Glutamatergic neuron (in vitro differentiated cells): ENCODE measurements at places on chromosomes 13 and 19. TPM values are rescaled to one million over a fixed set of nuclear protein-coding genes. Genes with fewer than 3 reads are reported as not detected.

DNA sequence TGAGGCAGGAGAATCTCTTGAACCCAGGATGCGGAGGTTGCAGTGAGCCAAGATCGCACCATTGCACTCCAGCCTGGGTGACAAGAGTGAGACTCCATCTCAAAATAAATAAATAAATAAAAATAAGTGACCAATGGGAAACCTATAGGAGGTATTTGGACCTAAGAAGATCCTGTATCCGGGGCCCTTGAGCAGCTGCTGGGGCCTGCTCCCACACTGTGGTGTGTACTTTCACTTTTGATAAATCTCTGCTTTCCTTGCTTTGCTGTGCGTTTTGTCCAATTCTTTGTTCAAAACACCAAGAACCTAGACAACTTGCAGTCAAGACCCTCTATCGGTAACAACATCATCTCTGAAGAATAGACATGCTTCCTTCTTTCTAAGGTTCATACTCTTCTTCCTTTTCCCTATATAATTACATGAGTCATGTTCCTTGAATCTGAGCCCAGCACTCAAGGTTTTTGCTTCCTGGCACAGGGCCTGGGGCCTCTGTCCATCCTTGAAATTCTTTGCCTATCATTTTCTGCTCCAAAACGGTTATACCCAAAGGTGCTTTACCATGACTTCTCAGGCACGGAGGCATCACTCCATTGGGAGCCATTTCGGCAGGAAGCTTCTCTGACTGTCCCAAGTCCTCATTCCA lies 14.2 kb upstream of the PNMA8C start:
- H3K4me3 ChIP-seq: no peak overlapping the region
- no peak for DNase-seq
- H3K27me3 ChIP-seq: no peaks in the 10 kb centered on the region

Gene MIR17HG
- 14.5 TPM for total RNA-seq

Gene RFPL4A
- total RNA-seq: not detected

Gene ONECUT3
- total RNA-seq: 15.4 TPM

Gene ZNF763
- total RNA-seq: 10.3 TPM

- no peak for DNase-seq
- H3K27me3 ChIP-seq: no peaks in the 10 kb centered on the region
- H3K4me3 ChIP-seq: no peak overlapping the region
Observed at GRCh38 chr19:7561325-7561724, 25.8 kb downstream of the PNPLA6 start.

DNA sequence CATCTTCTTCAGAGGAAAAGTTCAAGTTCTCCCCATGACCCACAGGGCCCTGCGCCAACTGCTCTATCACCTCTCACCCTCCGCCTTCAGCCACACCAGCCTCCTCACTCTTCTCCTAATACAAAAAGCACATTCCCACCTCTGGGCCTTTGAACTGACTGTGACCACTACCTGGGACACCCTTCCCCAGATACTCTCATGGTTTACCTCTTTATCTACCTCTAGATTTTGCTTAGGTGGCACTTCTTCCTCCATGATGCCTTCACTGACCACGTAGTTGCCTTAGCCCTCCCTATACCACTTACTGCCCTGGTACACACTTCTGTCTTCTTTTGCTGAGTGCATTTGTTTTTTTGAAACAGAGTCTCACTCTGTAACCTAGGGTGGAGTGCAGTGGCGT lies 3.9 kb upstream of the SYCE2 start:
- H3K27ac ChIP-seq: peak overlapping the region; percentile 18
- H3K27me3 ChIP-seq: peaks cover 3% of the 10 kb centered on the region
- no peak for DNase-seq
- H3K4me1 ChIP-seq: no peaks in the 10 kb centered on the region

Gene SLC27A5
- total RNA-seq: 7.4 TPM

Gene HCST
- total RNA-seq: not detected

GRCh38 chr19:44530777-44531176 lies 1.3 kb upstream of the CEACAM20 start:
- peaks cover 4% of the 10 kb centered on the region for H3K36me3 ChIP-seq
- no peak overlapping the region for H3K27ac ChIP-seq
- no peaks in the 10 kb centered on the region for H3K4me1 ChIP-seq
- no peak overlapping the region for H3K4me3 ChIP-seq

GRCh38 chr19:46413262-46414031 lies at the start of gene CCDC8:
Gene CCDC8, minus strand, starts transcription at chr19:46413564. Its CDS starts 754 bp downstream, at chr19:46412810.
- H3K4me3 ChIP-seq: peak within 1 kb of the TSS; percentile 83
- peaks cover 8% of the 10 kb centered on the region for H3K27me3 ChIP-seq
- peak; percentile 70 for DNase-seq
- no peaks in the 10 kb centered on the region for H3K36me3 ChIP-seq
- H3K27ac ChIP-seq: peak within 1 kb of the TSS; percentile 62
- H3K4me1 ChIP-seq: peaks cover 6% of the 10 kb centered on the region

DNA sequence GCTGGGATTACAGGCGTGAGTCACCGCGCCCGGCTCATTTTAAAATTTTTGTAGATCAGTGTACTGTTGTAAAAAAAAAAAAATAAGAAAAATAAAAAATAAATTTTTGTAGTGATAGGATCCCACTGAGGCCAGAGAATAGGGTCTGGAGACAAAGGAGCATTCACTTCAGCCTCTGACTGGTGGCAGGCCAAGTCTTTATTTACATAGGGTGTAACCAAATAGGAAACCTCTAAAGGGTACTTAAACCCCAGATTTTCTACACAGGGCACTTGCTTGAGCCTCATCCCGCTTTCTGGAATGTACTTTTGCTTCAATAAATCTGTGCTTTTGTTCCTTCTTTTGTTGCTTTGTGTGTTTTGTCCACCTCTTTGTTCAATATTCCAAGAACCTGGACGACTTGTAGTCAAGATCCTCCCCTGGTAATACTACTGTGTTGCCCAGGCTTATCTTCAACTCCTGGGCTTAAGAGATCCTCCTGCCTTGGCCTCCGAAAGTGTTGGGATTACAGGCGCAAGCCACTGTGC lies 2.1 kb upstream of the PDCD2L start:
- no peaks in the 10 kb centered on the region for H3K27me3 ChIP-seq
- H3K36me3 ChIP-seq: no peaks in the 10 kb centered on the region
- H3K27ac ChIP-seq: no peak overlapping the region
- DNase-seq: no peak
- H3K4me1 ChIP-seq: no peaks in the 10 kb centered on the region

Gene PLK5
- total RNA-seq: 0.69 TPM

Gene ZNF738
- total RNA-seq: 80.3 TPM

DNA sequence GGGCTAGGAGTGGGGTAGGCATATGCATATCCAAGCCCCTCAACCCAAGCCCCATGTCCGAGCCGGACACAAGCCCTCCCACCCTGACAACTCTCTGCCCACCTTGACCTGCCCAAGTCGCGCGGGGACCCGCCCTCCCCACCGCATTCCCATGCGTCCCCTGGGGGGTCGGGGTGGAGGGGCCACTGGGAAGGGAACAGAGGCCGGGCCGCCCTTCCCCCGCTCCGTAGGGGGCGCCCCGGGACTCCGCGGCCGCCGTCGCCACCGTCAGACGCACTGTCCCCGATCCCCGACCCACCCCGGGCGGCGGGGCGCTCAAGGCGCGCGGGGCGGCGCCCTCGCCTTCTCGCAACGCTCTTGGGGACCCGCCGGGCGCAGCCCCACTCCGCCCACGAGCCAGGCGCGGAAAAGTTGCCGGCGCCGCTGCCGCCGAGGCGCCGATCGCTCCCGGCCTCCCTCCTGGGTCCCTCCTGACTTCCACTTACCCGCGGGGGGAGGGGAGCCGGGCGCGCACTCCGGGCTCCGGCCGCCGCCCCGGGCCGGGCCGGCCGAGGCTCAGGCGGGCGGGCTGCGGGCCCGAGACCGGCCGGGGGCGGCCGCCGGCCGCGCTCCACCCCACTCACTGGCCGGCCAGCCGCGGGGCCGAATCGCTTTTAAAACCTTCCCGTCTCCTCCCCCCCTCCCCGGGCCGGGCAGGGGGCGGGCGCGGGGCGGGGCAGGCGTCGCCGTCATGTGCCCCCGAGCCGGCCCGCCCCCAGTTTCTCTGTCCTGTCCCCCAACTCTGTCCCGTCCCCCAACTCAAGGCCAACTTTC lies 34.4 kb upstream of the NANOS3 start:
- DNase-seq: no peak
- H3K36me3 ChIP-seq: no peaks in the 10 kb centered on the region
- peaks cover 4% of the 10 kb centered on the region for H3K27me3 ChIP-seq
- peak overlapping the region; percentile 82 for H3K4me3 ChIP-seq

DNA sequence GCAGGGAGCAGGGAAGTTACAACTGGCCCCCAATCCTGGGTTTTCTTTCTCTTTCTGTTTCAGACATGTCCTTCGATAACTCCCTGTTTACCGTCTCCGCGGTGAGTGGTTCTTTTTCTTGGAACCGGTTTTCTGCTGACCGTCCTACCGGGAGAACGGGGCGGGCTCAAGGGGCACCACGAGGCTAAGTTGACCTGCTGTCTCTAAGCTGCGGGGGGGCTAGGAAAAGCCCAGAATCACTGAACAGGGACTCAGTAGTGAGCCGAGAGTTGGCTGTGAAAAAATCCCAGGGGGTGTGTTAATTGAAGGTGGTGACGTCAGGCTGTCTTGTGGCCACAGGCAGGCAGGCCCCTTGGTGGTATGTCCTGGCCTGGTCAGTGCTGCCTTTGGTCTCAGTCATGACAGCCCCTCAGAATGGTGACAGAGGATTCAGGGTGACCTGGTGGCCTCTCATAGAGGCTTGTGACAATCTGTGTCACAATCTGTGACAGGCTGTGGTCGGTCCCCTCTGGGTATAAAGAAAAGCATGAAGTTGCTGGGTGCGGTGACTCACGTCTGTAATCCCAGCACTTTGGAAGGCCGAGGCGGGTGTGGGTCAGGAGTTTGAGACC lies 8.1 kb upstream of the CARM1 start:
- peak overlapping the region; percentile 63 for H3K4me3 ChIP-seq
- peak; percentile 66 for DNase-seq
- peaks cover 2% of the 10 kb centered on the region for H3K27me3 ChIP-seq
- H3K27ac ChIP-seq: peak overlapping the region; percentile 96

Gene IGFL3
- not detected for total RNA-seq

DNA sequence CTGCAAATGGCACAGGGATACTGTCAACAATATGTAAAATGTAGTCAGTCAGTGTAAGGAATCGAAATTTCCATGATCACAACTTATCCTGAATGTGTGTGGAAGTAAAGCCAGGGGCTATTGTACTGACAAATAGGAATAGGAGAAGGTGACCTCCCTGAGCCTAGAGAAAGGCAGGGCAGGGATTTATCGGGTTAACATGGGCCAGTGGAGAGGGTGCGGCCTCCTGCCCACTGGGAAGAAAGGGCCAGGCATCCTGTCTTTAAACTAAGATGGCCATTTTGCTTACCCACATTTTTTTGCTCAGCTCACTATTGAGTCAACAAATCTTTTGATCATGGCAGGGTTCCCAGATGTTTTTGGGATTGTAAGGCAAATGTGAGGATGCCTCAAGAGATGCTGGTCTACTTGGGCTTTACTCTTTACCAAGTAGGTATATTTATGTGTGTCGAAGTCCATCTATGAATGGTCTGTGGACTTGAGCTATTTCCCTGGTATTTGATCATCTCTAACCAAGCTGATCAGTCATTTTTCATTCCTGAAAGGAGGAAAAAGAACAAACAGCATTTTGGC lies 116.6 kb upstream of the RNF113B start:
- H3K36me3 ChIP-seq: no peaks in the 10 kb centered on the region
- peaks cover 10% of the 10 kb centered on the region for H3K27me3 ChIP-seq
- no peak overlapping the region for H3K4me3 ChIP-seq

DNA sequence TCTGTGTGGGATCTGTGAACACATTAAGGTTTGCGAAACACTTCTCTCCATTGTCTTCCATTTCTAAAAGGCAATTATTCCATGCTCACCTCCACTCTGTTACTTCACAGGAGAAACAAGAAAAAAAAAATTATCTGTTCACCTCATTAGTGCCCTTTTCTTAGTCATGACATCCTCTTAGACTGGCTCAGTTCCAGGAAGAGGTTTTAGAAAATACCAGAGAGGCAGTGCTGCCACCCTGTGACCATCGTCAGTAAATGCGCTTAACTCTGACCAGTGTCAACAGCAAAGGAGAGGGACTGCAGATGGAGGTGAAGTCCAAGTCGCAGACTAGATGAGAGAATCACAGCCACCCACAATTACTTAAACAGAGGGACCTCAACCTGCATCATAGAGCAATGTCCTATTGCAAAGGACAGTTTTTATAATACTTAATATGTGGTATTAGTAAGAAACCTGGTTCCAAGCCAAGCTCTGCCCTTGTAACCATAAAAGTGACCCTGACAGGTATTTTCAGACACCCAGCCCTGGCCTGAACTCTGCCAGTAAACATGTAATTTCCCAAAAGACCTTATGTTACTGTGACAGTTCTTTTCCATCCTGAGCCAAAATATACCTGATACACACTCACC lies 19.4 kb downstream of the CEACAM21 start:
- peaks cover 9% of the 10 kb centered on the region for H3K27me3 ChIP-seq
- no peaks in the 10 kb centered on the region for H3K4me1 ChIP-seq
- H3K36me3 ChIP-seq: no peaks in the 10 kb centered on the region

- no peak overlapping the region for H3K27ac ChIP-seq
- H3K4me3 ChIP-seq: no peak overlapping the region
- H3K36me3 ChIP-seq: no peaks in the 10 kb centered on the region
- peaks cover 17% of the 10 kb centered on the region for H3K4me1 ChIP-seq
- H3K27me3 ChIP-seq: peaks cover 8% of the 10 kb centered on the region
- DNase-seq: peak; percentile 49
Observed at GRCh38 chr13:113050734-113051431, 54.7 kb upstream of the F7 start.

GRCh38 chr19:18291590-18292461 lies 10.4 kb upstream of the JUND start:
- peaks cover 8% of the 10 kb centered on the region for H3K4me1 ChIP-seq
- DNase-seq: peak; percentile 69
- peak overlapping the region; percentile 75 for H3K27ac ChIP-seq
- H3K36me3 ChIP-seq: peaks cover 4% of the 10 kb centered on the region

DNA sequence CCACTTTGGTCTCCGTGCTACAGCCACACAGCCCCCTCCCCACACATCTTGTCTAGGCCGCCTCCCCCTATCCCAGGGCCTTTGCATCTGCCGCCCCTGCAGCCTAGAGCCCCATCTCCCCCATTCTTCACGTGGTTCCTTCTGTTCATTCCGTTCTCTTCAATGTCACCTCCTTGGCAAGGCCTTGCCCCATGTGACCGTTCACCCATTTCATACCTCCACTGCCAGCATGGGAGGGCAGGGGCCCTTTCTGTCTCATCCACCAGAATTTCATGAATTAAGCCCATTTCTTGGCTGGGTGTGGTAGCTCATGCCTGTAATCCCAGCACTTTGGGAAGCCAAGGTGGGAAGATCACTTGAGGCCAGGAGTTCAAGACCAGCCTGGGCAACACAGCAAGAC lies 15.7 kb upstream of the HNRNPM start:
- H3K27ac ChIP-seq: no peak overlapping the region
- H3K27me3 ChIP-seq: peaks cover 2% of the 10 kb centered on the region
- no peak for DNase-seq
- no peaks in the 10 kb centered on the region for H3K4me1 ChIP-seq

Gene DOHH
- 8.5 TPM for total RNA-seq

DNA sequence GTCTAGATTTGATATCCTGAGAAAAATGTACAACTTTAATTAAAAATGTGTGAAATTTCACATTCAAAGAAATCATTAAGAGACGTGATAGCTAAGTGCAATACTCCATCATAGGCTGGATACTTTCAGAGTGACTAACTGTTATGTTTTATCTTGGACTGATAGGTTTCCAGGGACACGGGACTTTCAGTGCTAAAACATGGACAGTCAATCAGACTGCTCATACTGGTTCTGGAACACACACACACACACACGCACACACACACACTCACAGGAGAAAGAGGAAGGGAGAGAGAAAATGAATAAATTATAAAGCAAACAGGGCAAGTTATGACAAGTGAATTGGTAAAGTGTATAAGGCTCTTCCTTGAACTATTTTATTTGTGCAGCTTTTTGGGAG lies 955.9 kb downstream of the SLITRK5 start:
- H3K4me3 ChIP-seq: no peak overlapping the region
- no peak for DNase-seq
- H3K27ac ChIP-seq: no peak overlapping the region
- H3K36me3 ChIP-seq: no peaks in the 10 kb centered on the region
- H3K4me1 ChIP-seq: no peaks in the 10 kb centered on the region

- peaks cover 1% of the 10 kb centered on the region for H3K4me1 ChIP-seq
- DNase-seq: no peak
- no peaks in the 10 kb centered on the region for H3K27me3 ChIP-seq
Observed at GRCh38 chr13:94121686-94122085, 357.8 kb downstream of the DCT start.
